Fibroblast of skin of right biceps (primary cell): ENCODE measurements at places on chromosomes 5 and 9.

DNA sequence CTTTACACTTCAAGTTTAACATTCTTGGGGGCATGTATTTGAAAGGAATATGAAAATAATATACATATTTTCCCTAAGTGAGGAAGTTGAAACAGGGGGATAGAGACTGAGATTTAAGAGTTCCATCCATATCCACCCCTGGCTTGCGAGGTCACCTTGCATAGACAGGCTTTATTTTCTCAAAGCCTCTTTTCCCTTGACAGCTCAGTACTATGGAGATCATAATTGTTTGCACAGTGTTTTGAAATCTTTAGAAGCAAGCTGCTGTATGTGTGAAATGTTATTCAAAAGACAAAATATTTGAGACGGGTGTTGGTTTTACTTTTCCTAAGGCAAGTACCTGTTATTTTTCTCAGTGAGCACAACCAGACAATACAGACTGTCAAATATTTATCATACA is 163.1 kb downstream of the LRRC70 start:
- no peak for DNase-seq

- no peak for DNase-seq
These were observed 125.2 kb downstream of the VAV2 start for GRCh38 chr9:133866946-133867345.

DNA sequence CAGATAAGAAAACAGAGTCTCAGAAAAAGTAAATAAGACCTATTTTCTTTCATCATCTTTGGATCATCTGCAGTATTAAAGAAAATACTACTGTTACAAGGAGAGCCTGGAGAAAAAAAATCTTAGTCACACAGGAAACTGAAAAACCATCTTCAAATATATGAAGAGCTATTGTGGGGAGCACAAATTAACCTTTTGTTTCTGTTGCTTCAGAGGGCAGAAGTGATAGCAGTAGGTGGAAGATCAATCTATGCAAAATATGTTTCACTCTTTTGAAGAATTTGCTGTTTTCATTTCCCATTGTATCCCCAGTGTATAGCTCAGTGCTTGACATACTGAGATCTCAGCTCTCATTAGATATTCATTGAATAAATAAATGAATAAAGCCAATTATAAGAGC is 13.1 kb upstream of the CEMIP2 start:
- no peak for DNase-seq

DNA sequence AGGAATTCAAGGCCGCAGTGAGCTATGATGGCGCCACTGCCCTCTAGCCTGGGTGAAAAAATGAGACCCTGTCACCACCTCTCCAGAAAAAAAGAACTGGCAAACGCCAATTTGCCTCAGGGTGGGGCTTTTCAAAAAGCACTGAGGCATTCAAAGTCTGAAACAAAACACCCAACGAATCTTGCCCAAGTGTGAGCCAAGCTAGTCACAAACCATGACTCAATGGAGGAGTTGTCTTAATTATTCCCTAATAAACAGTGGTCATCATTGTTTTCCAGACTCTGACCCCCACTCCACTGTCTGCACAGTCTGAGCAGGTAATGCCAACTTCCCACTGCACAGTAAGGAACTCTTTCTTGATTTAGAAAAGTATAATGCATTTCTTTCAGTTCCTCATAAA is 16.8 kb downstream of the FRMD3 start:
- DNase-seq: no peak

GRCh38 chr5:168990679-168991078 is 310.3 kb downstream of the SLIT3 start:
- no peak for DNase-seq

- peak; percentile 8 for DNase-seq
These were observed 964.9 kb downstream of the MAT2B start for GRCh38 chr5:164470312-164470711.

DNA sequence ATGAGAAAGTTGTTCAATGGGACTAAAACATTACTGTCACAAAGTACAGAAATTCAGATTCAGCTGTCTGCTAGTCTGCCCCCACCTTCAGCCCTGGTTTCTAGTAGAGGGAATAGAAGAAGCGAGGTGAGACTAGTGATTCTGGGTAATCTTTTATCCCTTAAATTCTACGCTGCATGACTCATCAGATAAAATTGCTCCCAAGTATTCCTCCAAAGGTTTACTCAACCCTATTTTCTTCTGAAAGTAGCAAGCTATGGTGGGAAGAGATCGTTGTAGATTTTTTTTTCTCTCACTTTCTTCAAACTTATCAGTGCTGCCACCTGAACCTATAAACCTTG is 318.9 kb upstream of the RIOK2 start:
- DNase-seq: peak; percentile 29

- no peak for DNase-seq
These were observed 276.4 kb downstream of the CDK5RAP2 start for GRCh38 chr9:120303519-120303918.

DNA sequence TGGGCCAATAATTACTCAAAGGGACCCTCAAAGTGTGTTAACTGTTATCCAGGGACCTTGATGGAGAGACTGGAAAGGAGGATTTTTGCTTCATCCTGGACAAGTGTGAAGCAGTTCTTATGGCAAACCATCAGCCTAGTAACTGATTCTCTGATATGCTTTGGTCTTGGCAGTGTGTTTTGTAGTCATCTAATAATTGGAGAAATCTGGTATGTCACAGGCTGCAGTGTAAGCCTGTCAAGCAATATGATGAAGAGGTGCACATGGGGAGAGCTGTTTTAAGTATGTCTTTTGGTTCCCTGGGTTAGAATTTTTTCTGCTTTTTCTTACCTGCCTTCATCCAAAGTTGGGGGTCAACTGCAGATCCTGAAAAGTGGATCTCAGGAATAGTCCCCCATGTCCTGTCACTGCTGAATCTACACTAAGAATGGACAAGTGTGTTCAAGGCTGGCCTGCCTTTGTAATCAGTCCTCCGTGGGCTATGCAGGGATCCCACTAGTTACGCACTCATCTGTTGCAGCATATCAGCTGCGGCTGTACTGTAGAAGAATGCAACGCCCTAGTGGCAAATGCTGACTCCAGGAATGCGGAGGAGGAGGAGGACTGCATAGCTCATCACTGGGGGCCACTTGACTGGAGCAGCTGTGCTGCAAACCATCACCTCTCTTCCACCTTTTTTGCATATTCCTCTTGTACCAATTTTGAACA is 1.9 kb downstream of the SPTAN1 start:
- DNase-seq: peak; percentile 90

DNA sequence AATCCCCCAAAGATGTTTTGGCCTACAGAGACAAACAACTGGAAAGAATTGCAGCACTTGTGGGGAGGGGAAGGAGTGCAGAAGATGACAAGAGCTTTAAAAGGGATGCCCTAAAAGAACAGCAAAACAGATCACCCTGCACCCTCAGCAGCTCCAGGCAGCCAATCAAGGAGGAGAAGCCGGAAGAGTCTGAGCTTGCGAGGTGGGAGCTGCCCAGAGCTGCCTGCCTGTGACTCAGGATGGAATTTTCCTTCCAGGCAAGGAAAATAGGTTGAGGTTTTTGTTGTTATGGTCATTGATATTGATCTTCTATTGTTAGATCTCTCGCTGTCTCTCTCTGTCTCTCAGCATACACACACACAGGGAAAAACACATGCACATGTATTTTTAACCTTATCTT is 70.3 kb upstream of the MAP1B start:
- peak; percentile 21 for DNase-seq

DNA sequence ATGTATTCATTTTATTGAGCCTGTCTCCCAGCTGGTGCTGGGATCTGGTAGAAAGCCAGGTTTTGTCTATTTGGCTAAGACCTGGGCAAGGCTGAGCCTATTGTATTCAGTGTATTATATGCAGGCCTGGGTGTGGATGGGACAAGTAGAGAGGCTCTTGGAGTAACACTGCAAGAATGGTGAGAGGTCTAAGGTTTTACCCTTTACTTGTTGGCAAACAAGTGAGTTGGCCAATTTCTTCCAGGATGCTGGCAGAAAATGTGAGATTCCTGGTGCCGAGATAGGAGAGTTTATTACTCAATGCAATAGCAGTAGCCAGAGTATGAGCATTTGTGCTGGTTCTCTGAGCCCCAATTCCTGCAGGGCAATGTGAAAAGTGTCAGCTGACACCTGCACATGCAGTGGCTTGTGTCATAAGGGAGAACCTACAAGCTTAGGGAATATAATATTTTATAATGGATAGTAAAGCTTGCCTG is 141.7 kb upstream of the PRLR start:
- DNase-seq: no peak

DNA sequence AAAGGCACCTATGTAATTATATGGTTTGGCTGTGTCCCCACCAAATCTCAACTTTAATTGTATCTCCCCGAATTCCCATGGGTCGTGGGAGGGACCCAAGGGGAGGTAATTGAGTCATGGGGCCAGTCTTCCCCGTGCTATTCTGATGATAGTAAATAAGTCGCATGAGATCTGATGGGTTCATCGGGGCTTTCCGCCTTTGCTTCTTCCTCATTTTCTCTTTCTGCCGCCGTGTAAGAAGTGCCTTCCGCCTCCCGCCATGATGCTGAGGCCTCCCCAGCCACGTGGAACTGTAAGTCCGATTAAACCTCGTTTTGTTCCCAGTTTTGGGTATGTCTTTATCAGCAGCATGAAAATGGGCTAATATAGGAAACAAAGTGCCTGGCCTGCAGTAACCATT is 56.6 kb downstream of the TSPAN17 start:
- no peak for DNase-seq

DNA sequence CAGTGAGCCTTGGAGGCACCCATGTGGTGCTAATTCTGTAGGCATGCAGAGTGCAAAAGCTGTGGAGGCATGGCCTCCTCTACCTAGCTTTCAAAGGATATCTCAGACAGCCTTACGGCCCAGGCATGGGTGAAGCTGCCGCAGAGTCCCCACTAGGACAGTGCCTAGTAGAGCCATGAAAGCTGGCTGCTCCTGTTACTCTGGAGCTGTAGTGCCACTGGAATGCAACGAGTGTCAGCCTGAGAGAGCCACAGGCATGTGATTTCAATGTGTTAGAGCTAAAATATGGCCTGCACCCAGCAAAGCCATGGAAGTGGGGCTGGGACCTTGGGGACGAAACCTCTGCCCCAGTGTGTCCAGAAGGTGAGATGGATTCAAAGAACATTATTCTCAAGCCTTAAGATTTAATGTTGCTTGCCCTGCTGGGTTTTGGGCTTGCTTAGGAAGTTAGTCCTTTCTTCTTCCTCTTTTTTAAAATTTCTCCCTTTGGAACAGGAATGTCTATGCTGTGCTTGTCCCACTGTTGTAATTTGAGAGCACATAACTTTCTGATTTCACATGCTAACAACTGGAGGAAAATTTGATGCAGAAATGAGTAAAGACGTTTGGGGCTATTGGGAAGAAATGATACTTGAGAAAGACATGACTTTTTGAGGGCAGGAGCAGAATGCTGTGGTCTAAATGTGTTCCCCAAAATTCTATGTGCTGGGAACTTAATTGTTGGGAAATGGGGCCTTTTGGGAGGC is 298.4 kb downstream of the PSAT1 start:
- DNase-seq: peak; percentile 82

DNA sequence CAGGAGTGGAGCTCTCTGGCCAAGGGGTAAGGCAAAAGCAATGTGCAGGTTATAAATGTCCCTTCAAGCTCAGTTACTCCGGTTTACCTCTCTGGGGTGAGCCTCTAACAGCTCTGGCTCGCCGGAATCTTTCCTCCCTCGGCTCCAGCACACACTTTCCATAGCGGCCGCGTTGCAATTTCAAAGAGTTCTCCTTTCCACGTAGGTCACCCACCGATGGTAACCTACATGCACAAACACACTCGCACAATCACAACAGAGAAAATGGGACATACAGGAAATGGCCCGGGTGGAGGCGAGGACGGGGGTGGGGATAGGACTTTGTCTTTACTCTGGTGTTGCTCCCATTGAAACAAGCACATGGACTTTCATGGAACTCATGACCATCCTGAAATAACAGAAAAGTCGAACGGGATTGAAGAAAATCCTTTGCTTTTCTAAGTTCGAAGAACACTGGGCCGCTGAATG is 1.2 kb downstream of the LHFPL2 start:
- peak; percentile 49 for DNase-seq

GRCh38 chr9:104905931-104906330 is 22.0 kb downstream of the ABCA1 start:
- DNase-seq: no peak

DNA sequence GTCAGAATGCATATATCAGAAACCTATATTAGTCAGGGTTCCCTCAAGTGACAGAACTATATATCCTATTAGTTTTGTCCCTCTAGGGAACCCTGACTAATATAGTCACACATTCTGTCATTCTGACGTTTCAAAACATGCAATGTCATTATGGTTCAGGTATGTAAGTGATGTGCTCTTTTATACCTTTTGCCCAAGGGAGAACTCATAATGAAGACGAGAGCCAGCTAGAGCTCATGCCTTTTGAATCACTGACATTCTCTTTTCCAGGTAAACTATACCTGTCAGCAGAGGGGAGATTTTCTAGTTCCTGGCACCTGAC is 576.7 kb downstream of the LRRC70 start:
- no peak for DNase-seq

GRCh38 chr5:159258361-159258760 is 4.7 kb upstream of the UBLCP1 start:
- no peak for DNase-seq

DNA sequence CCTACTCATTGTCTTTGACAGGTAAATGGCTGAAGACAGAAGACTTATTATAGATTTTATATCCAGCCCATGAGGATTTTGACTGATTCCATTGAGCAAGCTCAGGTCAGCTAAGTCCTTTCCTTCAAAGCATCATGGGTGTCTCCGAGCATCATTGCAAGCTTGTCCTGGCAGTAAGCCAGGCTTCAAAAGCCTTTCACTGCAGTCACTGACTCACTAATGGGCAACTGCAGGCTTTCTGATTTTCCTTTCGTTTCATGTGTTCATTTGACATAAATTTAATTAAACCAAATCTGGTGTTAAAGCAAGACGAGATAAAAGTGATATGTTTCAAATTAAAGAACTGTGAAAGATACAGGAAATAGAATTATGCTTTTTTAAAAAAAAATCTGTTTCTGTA is 426.2 kb downstream of the ANXA1 start:
- peak; percentile 28 for DNase-seq

DNA sequence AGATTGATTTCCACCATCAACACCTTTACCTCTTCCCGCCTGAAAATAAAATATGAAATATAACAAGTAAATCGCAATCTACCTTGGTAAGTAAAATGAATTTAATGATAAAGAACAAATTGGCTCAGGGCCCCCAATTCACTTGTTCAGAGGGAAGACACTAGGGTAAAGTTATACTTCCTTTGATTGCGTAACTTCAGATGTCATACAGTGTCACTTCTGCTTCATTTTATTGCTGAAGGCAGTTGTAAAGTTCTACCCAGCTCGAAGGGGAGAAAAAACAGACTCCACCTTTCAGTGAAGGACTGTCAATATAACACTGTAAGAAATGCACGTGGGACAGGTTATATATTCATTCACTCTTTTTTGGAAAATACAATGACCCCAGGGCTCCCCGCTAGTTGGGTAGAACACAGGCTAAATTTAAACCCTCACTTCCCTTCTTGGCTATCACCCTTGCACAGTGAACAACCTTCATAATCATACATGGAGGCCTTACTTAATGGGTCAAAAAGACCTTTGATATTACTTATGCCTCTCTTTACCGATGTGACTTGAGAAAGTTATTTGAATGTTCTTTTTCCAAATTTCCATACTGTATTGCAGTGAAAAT is 848.8 kb downstream of the MAT2B start:
- no peak for DNase-seq

GRCh38 chr9:91451431-91452270 is 28.0 kb upstream of the NFIL3 start:
- peak; percentile 30 for DNase-seq

GRCh38 chr9:96574931-96575351 is 44.7 kb downstream of the CDC14B start:
- DNase-seq: no peak
